ENCODE measurements at places on chromosomes 11 and 22.

DNA sequence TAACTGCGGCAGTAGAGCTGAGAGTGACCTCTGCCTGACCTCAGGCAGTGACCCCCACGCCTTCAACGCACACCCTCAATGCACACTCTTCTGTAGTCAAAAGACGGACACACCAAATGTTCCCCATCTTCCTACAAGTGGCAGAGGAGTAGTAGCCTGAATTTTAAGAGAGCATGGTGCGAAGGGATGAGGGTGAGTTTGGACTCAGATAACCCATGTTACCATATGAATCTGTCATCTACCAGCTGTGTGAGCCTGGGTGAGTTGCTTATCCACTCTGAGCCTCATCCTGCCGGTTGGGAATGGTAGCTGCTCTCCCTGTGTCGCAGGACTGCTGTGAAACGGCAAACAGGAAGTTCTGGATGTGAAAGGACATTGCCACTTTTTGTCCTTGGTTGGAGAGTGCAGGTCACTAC is 20.6 kb upstream of the ROBO3 start:
- no peak for DNase-seq

DNA sequence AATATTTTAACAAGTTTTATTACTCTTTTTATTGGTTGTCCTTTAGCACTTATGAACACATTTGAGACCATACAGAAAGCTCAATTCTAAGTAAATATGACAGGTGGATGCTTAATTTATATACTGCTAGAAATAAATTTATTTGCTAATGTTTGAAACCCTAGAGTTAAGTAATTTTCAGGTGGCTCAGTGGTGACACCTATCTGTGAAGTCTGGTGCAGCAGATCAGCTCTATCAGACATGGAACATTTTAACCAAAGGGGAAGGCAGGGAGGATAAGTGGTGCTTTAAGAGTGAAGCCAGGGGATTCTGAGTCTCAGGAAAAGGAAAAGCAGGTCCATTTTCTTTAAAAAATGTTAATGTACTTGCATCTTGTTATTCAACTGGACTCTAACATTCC is 175.8 kb downstream of the DSCAML1 start:
- no peak for DNase-seq

DNA sequence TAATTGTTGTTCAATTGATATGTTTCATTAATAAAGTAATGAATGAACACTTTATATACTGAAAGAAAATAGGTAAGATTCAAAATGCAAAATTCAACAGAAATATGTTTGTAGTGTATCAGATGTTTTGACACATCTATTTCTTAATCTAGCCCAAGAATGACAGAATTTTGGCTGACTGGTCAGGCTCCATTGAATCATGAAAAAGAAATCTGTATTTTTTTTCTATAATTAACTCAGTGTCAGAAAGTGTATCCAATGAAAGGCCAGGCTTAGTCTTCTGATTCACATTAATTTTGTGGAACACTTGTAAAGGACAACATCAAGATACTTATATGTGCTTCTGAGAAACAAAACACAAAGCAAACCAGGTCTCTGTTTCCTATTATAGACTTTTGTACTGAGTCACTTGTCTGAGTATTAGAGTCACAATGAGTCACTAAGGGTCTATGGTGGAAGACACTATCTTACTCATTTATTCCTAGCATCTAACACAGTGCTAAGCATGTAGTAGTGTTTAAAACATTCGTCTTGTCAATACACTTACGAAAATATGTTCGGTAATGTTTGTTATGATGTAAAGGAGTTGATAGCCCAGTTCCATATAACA is 297.7 kb upstream of the CCDC90B start:
- no peak for DNase-seq

DNA sequence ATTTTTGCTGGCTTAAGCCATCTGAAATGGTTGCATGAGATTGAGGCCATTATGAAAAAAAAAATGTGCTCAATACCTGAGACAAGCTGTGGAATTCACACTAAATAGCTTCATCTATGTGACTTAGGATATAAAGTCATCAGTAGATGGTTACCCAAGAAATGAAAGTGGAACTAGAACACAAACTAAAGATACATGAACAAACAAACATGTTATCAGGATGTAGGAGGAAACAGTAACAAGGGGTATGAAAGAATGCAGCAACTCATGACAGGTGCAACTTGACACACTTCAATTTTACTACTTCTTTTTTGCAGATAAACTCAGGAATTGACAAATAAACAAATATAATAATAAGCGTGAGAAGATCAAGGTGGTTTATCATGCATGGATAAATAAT is 155.0 kb downstream of the WT1 start:
- no peak for DNase-seq

- no peak for DNase-seq
Observed at GRCh38 chr11:92845390-92845789, 124.1 kb upstream of the MTNR1B start.

GRCh38 chr11:121741761-121742361 is 289.1 kb upstream of the SORL1-AS1 start:
- DNase-seq, result no peak

GRCh38 chr22:30905696-30906341 is 62.8 kb downstream of the MORC2 start:
- no peak for DNase-seq

DNA sequence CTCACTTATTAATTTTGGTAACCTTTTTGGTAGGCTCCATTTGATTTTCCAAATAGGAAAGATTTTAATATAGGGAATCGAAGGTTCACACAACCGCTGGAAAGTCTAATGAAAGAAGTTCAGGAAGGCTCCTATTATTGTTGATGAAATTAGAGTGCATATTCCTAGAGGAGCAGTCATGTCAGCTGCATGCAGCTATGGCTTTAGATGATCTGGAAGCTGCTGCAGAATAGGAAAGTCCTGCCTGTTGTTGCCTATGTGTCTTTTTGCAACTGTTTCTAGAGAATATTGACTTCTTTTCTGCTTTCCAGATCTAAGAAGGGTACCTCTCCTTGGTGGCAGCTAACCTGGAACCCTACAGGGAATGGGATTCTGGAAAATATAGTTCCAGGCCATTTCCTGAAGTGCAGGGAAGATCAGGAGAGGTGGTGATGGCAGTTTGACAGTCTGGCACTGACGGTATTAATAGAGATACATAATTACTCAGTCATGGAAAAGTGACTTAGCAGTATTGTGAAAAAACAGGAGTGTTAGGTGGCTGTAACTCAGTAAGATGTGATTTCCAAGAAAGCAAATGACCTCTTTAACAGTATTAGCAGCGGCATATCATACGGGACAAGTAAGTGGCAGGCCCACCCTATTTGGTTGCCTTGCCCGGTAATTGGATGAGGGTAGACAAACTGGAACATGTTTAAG is 54.0 kb downstream of the TNRC6B start:
- no peak for DNase-seq

Data from activated T-cell treated with anti-CD3 and anti-CD28 coated beads for 4 hours (primary cell).